ENCODE measurements at places on chromosomes 3 and 15.

GRCh38 chr3:54567949-54568348, 359.9 kb downstream of the LRTM1 start:
- DNase-seq: no peak

DNA sequence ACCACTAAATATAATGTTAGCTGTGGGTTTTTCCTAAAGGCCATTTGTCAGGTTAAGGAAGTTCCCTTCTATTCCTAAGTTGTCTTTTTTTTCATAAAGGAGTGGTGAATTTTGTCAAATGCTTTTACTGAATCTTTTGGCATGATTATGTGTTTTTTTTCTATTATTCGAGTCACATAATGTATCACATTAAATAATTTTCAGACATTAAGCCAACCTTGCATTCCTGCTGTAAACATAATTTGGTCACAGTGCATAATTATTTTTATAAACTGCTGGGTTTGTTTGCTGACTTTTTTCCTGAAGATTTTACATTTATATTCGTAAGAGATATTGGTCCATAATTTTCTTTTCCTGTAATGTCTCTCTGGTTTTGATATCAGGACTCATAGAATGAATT, 101.8 kb upstream of the SPRED1 start:
- DNase-seq: no peak

- no peak for DNase-seq
Observed at GRCh38 chr3:55402886-55403609, 84.1 kb downstream of the WNT5A start.

GRCh38 chr3:101195951-101196713, 124.2 kb downstream of the IMPG2 start:
- peak; percentile 12 for DNase-seq

GRCh38 chr3:169278092-169278491, 385.4 kb downstream of the MECOM start:
- DNase-seq: no peak

DNA sequence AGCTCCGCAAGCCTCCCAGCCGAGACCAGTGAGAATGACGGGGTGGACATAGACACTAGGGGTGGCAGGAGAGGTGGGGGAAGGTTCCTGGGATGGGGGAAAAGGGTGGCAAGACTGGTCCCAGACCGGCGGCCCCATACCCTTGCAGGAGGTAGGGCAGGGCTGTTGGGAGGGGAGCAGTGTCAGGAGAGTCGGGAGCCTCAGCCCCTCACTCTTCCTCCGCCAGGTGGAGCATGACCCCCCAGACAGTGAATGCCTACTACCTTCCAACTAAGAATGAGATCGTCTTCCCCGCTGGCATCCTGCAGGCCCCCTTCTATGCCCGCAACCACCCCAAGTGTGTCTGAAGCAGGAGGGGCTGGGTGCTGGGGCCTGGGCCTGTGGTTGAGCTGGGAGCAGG, 8.7 kb upstream of the PSMD2 start:
- DNase-seq: no peak

DNA sequence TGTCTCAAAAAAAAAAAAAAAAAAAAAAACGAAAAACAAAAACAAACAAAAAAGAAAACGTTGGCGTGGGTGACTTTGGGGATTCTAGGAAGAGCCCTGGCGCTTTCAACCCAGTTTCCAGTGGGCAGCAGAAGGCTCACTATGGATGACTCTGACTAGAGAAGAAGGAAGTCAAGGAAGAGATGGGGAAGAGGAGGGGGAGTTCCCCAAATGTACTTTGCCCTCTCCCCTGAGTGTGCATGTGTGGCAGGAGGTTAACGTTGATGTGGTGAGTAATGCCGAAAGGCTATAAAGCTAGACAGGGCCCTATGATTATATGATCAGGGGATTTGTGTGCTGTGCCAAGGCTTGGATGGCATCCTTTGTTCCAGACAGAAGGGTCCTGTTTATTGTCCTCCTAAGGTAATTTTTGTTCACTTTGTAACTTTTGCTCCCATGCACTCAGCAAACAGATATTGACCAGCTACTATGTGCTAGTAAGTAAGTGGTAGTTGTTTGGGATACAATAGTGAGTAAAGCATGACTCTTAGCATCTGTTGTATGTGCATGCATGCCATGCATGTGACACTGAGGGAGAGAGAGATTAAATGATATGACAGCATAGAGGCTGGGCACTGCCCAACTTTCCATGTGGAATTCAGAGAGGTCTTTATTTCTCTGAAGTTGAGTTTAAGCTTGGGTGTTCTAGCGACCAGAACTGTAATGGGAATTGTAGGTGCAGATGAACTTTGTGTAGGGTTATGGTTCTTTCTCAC, 750 bp upstream of the HHLA2 start:
- no peak for DNase-seq

DNA sequence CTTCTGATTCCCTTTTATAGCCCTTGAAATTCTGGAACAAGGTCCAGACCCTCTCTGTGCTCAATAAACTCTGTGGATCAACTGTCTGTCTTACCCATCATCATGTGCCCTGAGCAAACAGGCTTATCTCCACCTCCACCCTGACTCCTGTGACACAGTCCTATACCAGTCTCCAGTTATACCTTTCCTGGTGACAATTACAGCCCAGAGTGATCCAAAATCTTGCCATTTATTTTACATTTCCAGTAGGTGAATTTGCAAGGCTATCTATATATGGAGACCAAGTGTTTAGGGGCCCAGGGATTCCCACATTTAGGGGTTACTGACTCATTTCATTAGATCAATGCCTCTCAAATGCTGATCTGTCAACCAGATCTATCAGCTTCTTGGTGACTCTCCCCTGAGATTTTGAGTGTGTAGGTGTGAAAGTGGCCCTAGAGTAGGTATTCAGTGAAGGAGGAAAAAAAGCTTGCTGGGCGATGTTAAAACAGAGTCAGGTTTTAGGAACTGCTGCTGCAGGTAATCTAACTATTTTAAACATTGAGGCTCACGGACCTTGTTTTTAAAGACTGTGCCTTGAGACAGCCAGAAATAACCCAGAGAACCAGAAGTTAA, 229.6 kb upstream of the WNT5A start:
- DNase-seq: no peak

GRCh38 chr3:156409694-156410093, 145.2 kb downstream of the SSR3 start:
- DNase-seq: no peak

DNA sequence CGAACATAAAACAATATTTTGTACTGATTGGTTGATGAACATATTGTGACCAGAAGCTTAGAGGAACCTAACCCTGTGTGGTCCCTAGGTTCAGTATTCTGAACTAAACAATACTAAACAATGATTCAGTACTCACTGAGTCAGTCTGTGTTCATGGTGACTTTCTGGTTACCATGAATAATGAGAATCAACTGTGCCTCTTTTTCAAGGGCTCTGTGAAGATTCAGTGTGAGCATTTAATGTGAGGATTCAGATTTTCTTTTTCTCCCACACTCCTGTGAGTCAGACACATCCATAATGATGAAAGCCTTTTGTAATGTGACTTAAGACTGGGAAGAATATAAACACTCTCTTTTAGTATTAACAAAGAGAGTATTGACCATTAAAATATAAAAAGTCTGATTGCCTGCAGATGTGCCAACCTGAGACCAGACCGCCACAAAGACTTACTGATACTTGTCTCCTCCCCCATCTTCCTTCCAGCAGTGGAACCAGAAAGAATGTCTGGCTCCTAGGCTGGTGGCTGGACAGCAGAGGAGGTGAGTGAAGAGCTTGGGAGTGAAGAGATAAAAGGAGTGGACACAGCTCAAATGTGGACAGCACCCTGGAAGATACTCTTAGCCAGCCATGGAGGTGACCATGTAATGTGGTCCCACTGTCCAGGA, 17.6 kb upstream of the ACTL6A start:
- no peak for DNase-seq

GRCh38 chr15:80439140-80439539, 35.0 kb downstream of the ARNT2 start:
- DNase-seq: no peak

GRCh38 chr15:69478259-69478781, 25.7 kb downstream of the RPLP1 start:
- DNase-seq: peak; percentile 85

DNA sequence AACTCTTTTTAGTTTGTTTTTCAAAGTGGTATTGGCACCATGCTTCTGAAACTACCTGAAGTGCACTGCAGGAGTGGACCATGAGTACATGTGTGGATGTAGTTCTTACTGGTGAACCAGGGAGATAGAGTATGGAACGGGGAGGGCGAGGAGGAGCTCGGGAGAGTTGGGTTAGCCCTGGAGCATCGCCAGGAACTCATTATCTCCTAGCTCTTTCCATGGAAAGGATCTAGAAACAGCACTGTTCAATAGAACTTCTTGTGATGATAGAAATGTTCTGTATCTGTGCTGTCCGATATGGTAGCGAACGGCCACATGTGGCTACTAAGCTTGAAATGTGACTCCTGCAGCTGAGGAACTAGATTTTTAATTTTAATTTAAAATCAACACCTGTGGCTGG, 47.3 kb downstream of the VGLL4 start:
- DNase-seq: no peak

GRCh38 chr3:194383276-194383940, 13.9 kb upstream of the LRRC15 start:
- no peak for DNase-seq

- DNase-seq: no peak
Observed at GRCh38 chr15:42332331-42332730, 27.0 kb upstream of the CAPN3 start.

DNA sequence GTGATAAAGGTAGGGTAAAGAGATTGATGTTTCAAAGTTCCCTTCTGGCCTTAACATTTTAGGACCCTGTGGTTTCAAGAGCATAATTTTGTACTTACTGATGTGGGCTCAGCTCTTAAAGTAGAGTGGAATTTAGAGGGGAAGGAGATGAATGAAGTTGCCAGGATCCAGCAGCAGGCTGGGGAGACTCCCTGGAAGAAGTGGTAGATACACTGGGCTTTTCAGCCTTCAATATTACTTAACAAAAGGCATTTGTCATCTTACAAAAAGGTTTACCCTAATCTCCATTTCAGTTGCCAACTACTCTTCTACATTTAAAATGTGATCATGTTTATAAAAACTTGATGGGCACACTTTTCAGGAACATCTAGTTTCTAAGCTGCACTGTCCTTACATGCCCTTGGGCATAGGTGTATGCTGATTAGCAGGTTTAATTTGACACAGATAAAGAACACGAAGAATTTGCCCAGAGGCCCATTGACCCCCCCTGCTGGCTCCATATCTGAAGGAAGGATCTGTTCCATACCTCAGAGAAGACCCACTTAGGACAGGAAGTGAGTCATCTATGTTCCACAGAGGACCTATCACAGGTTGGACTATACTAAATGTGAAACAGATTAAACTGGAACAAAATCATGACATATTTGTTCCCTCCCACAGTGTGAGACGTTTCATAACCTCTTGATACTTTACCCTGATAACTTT, 93.0 kb upstream of the LPP start:
- DNase-seq: no peak

DNA sequence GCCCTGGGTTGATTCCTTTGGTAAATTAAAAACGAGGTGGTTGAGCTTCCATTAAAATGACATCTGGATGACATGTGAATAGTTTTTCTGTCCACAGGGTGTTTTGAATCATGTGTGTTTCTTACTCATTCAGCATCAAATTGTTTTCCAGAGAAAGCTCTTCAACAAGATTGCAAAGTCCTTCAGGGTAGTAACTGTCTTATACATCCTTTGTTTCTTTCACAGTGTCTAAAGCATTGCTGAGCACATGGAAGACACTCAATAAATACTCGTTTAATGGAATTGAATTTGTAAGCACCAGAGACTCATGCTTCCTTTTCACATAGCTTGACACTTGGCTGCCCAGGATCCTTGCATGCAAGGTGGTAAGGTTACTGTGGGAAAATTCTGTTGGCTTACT, 223.1 kb upstream of the CNTN6 start:
- no peak for DNase-seq

DNA sequence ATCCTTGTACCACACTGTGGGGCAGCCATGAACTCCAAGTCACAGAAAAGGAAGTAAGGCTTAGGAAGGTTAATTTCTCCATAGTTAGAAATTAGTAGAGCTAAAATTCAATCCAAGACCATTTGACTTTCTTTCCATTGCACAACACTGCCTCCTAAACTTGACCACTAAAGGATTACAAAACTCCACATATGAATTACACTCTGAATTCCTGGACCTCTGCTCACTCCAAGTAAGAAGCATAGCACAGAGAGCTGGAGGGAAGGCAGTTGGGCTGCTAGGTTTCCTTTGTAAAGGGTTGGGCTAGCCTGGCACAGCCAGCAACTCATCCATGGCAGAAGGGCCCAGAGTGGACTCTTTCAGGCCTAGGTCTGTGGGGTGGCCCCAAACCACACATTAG, 134.4 kb downstream of the MYLK start:
- no peak for DNase-seq

GRCh38 chr3:4772171-4772804, 206.9 kb upstream of the BHLHE40 start:
- no peak for DNase-seq

DNA sequence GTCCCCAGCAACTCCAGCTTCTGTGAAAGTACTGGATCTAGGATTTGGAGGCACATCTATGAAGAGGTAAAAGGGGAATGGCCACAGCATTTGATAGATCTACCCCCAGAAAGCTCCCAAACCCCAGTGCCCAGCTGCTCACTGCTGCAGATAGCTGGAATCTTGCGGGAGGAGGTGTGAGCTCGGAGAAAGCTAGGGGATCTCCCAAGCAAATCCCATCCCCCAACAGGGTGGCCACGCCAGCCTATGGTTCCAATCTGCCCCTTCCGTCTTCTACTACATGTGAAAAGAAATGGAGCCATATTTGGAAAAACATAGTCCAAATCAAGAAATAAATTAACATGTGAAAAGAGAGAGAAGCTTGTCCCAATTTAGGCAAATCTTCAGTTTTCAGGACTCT, 42.0 kb downstream of the SEMA5B start:
- no peak for DNase-seq

DNA sequence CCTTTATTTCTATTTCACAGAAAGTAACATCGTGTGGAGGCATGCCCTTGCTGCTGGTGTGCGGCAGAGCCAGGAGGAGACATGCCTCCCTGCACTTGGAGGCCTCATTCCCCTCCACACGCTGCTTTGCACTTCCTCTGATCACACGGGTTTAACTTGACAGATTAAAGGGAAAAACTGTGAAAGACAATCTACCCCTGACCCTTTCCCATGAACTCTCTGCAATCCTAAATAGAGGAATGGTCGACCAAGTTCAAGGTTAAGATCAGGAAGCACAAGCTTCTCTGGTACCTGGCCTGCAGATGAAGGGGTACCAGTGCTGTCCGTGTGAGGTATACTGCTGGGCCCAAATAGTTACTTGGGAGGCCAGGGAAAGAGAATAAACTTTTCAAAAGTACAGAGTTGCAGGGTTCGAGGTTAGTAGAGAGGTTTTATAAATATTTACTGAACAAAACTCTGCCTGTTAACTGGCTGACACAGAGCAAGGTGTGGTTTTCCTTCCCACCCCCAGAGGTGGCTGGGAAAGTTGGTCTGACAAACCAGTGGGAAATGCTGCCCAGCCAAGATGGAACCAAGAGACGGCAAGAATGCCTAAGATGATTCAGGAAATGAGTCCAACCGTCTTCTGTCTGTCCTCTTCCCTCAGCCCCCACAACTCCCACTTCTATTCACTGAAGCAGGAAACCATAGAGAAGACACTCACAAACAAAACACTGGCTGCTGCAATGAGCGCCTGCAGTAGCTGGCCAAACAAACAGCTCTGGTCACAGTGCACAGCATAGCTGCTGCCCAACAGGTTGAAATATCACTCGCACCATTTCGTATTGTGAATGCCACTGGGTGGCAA, 79.6 kb downstream of the IGF2BP2 start:
- DNase-seq: no peak

GRCh38 chr3:85691196-85691595, 732.4 kb downstream of the CADM2 start:
- no peak for DNase-seq

- DNase-seq: no peak
Observed at GRCh38 chr3:54127499-54128056, 5.2 kb downstream of the CACNA2D3 start.
